Globus pallidus (tissue), 1 donor: ENCODE measurements at places on chromosomes 11 and 22.

GRCh38 chr11:117970400-117971024 is 15.7 kb upstream of the IL10RA start:
- DNase-seq = no peak

GRCh38 chr22:32202161-32202538 is 2.7 kb downstream of the RFPL2 start:
- DNase-seq = no peak

GRCh38 chr11:10653946-10654810 is 39.4 kb downstream of the IRAG1 start:
- DNase-seq = peak; percentile 70

- peak; percentile 14 for DNase-seq
Measured at GRCh38 chr11:10303558-10304363, 1.1 kb upstream of the ADM start.

GRCh38 chr11:65439331-65440181 is 17.0 kb downstream of the NEAT1 start:
- DNase-seq = no peak

DNA sequence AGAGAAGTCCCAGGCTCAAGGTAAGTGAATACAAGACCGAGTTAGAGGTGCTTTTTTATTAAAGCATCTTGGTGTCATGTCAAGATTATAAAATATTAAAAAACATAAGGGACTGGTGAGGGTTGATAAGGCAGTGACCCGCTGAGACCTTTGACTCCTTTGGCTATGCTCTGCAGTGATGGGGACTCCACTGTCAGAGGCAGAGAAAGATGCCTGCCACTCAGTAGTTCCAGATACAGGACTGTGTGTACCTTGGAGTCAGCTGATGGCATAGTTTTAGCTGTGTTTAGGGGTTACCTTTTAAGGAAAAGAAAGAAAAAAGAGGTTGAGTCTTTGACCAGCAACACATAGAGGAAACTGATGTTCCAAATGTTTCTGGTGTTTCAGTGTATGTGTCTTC is 40.8 kb downstream of the SHISA8 start:
- no peak for DNase-seq

- DNase-seq = no peak
Measured at GRCh38 chr22:47232197-47232596, 469.7 kb downstream of the TBC1D22A start.

- DNase-seq = peak; percentile 55
Measured at GRCh38 chr11:123261345-123262106, 66.5 kb upstream of the CLMP start.

- DNase-seq = no peak
Measured at GRCh38 chr11:67731583-67731982, 57.2 kb upstream of the ALDH3B2 start.

GRCh38 chr11:88292171-88292843 is 45.2 kb downstream of the CTSC start:
- no peak for DNase-seq

DNA sequence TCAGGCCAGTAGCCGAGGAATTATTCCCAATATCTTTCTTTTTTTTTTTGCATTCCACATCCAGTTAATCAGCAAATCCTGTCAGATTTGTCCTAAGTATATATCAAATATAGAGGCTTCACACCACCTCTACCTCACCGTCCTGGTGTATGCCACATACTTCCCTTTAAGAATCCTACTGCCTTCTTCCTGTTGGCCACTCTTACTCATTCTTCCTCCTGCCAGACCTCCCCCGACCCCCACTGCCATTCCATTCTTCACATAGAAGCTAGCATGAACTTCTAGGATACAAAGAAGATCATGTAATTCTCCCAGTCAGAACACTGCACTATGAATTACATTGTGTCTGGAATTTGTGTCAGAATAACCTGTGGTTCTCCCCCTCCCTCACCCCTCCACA is 89.5 kb downstream of the TRIM44 start:
- no peak for DNase-seq

DNA sequence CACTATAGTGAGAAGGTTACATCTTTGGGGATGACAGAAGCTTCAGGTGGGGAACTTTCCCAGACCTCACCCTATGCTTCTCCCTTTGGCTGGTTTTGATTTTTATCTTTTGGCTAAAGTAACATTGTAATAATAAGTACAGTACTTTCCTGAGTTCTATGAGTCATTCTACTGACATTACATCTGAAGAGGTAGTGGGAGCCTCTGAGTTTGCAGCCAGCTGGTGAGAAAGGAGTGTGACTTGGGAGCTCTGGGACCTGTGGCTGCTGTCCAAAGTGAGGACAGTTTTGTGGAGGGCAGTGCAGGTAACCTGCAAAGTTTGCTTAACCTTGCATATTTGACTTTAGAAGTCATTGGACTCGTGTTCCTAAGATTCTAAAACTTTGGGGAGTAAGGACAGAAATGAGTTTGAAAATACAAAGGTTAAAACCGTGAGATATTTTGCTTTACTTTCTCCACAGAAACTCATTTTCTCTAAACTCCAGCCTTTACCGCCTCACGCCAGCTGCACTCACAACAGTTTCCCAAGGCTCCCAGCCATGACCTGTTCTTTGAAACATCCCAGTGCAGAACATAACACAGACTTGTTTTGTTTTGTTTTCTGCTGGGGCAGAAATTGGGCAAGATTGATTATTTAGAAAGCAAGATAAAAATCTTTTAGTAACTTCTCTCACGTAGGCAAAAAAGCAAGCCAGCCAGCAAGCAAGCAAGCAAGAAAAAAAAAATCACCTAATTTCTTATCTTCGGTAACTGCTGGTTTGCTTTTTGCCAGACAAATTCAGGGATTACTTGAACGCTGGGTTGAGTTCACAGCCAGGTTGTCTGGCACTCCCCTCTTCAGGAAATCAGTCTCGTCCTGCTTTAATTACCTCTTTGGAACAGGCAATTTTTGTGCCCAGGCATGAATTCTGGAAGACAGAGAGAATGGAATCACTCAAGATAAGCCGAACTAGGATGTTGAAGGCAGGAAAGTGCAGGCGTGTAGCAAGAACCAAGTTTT is 478.3 kb upstream of the ISX start:
- DNase-seq = no peak

DNA sequence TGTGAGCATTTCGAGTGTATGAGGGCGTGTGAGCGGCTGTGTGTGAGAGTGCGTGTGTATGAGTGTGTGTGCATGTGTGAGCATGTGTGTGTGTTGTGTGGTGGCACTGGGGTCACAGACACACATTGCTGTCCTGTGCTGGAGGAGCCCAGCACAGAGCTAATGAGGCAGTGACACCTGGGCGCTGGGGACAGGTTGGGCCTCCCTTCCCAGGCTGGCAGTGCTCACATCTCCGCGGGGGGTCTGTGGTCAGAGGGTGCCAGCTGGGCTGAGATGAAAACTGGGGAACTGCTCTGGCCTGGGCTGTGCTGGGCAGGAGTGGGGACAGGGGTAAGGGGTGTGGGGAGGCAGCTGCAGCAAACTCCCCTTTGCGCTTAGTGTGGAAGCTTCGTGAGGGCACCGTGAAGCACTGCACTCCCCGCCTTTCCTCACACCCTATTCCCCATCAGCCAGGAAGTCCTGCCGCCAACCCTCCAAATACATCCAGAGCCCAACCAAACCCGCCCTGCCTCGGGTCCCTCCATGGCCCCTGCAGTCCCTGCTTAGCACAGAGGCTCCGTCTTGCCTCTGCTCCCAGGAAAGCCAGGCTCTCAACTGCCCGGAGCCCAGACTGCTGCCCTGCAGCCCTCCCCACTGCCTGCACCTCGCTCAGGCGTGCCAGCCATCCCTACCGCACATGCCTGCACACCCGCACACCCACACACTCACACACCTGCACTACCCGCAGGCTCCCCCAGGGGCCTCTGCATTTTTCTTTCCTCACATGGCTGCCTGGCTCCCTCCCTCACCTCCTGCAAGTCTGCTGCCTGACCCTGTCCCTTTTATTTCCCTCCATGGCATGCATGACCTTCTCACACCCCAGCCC is 62.0 kb upstream of the THY1 start:
- DNase-seq = no peak

DNA sequence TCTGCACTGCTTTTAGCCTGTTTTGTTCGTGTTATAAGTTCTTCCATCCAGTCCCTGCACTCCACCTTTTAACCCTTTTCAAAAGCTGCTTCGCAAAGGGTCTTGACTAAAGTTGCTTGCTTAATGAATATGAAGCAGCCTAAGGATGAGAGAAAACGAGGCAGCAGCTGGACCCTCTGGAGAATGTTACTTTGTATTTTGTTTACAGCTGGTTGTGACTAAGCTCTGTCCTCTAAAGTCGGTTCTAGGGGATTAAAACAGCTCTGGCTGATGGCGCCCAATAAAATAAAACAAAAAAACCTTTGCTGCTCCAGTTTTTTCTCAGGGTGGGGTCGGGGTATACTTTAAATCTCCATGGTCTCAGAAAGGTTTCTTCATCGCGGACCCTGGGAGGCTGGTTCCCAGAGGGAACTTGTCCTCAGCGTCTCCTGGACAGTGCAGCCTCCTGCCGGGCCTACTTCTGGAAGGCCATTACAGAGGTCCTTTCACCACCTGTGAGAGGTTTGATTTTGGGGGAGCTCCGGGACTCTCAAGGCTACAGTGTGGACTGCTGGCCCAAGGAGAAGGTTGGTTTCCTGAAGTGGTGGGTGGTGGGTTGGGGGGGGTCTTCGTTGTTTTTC is 836 bp upstream of the RBM4 start:
- no peak for DNase-seq

- DNase-seq = peak; percentile 24
Measured at GRCh38 chr11:56783448-56784041, 35.0 kb upstream of the OR9G4 start.

DNA sequence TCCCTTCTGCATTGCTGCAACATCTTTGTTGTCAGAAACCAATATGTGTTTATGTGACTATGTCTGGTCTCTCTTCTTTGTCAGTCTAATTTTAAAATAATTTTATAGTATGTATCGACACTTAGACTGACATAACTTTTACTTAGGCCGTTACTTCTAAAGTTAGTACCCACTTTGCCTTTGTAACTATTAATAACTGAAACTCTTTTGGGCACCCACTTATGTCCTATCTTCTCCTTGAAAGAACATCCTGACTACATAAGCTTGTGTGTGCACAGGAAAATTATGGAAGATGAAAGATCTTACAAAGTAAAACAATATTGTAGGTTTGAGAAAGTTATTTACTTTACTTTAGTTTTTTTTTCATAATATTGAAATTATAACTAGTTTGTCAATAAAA is 230.4 kb upstream of the CCDC179 start:
- DNase-seq = no peak

DNA sequence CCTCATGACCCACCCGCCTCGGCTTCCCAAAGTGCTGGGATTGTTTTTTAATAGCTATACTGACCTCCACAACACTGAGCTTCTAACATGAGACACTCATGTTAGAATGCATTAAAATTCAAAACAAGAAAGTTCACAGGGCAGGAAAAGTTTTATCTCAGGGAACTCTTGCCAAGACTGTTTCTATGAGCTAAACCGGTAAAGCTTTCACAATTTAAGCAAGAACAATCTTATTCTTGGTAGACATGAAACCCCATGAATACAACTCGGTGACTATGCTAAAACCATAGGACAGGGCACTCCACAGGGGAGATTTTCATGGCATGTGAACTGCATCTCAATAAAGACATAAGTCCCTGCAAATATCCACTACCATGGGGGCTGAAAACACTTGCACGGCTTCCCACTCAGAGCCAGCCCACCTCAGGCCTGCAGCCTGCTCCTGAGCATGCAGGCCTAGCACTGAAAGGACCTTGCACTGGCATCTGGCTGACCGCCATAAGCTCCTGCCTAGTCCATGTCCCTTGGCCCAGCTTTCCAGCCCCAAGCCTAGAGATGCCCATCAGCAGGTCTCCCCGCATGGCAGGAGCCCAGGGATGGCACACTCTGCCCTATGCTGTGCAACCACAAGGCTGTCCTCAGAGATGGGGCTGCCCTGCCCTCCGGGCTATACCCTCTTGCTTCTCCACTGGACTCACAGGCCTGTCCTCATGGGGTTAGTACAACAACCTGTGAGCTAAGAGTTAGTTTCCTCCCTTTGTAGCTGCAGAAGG is 58.4 kb downstream of the DGCR2 start:
- no peak for DNase-seq

DNA sequence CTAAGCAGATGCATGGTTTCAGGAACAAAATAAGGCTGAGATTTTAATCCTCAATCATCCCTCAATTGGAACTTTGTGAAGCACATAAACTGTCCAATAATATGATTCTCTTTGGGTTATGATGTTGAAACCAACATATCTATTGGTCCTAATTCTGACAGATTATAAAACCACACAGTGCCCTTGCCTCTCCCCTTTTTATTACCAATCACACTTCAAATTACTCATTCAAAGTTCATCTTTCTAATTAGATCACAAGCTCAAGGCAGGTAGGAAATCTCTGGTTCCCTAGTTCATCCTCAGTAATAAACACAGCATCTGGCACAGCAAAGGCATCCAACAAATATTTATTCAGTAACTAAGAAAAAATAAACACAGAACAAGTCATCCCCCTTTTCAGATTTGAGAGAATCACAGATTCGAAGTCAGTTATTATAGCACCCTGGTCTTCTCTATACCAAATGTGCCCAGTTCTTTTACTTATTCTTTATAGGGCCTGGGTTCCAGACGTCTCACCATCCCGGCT is 611.6 kb downstream of the INSC start:
- no peak for DNase-seq

DNA sequence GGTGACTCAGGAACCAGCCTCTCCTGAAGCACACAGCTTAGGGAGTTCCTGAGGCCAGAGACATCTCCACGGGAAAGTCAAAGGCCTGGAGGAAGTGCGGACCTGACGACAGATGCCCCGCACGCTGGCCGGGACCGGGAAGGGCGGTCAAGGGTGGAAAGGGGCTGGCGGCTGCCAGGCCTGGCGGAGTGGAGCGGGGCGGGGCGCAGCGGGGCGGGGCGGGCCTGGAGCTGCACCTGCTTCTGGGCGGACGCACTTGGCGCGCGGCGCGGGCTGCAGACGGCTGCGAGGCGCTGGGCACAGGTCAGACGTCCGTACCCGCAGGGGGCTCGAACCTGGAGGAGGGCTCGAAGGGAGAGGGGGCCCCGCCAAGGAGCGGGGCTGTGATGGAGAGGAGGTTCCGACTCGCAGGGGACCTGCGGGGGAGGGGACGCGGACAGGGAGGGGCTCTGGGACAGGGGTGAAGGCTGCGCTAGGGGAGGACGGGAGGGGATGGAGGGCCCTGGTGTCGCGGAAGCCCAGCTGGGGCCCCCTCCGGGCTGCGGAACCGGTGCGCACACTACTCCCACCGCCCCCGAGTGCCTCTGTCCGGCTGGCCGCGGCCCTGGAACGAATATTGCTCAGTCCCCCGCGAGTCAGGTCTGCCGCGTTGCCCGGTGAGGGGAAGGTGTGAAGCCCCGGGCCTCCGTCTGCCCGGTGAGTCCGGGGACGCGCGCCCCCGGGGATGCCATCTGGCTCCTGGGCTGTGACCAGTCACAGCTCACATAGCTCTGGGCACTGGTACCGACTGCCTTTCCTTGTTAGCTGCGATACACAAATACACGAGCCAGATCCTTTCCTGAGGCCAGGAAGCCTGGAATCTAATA is at the start of gene TMEM45B:
Gene TMEM45B (plus strand): TSS at position 253 of the 866 bp plus-strand sequence. CDS start 36,635 bp downstream, outside the sequence.
- DNase-seq = no peak

- DNase-seq = no peak
Measured at GRCh38 chr22:19853879-19854777, 546 bp downstream of the GNB1L start.

- DNase-seq = no peak
Measured at GRCh38 chr11:123470842-123471241, 40.8 kb downstream of the GRAMD1B start.

GRCh38 chr22:39309364-39309861 is 10.0 kb downstream of the RPL3 start:
- DNase-seq = no peak

- no peak for DNase-seq
Measured at GRCh38 chr11:57395905-57396623, 5.6 kb upstream of the PRG2 start.

- no peak for DNase-seq
Measured at GRCh38 chr22:22403306-22403705, 105.2 kb downstream of the ZNF280B start.
